ENCODE measurements at places on chromosomes 1 and 21.

- no peak for DNase-seq
These were observed 44.3 kb downstream of the S1PR1 start for GRCh38 chr1:101280942-101281654.

DNA sequence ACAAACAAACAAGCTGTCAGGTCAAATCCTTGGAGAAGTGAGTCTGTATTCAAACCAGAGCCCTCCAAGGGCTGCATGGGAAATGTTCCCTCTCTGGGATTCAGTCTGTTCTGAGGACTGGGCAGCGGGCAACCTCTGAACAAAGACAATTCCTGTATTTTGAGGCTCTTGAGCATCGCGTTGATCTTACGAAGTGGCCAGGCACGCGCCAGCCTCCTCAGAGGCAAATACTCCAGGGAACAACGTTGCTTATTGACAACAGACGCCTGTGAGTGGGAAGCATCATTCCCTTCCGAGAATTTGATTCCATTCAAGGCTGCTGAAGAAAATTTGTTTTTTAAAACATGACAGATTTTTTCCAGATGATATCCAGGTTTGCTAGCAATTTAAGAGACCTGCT lies 20.0 kb upstream of the TACSTD2 start:
- DNase-seq, result no peak

DNA sequence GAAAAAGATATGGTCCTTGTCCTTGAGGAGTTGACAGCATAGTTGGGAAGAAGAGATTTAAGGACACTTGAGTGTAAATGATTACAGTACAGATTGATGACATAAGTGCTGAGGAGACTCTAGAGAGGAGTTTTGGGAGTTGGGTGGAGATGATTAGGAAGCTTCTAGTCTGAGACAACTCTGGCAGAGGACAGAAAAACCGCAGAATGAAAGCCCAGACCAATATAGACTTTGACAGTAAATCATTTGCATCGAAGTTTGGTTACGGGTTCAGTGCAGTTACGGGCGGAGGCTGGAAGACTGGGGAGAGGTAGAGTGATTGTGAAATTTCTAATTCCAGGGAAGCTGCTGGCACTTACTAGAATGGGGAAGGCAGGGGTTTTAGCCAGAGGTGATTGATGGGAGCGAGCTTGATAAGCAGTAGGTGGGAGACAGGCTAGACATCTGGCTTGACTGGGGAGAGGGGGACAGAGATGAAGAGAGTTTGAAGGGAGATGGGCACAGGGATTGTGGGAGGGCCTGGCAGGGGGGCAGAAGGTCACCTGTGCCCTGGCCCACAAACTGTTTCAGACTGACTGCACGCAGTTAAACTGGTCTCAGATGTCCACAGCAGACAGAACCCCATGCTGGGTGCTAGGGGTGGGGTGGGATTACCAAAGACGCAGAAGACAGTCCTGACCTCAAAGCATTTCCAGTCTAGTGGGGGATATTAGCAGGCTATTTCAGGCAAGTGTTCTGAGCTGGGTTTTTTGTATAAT lies 20.1 kb downstream of the SH2D2A start:
- no peak for DNase-seq

GRCh38 chr21:42160765-42161164 lies 58.2 kb upstream of the ABCG1 start:
- no peak for DNase-seq

- DNase-seq, result no peak
These were observed 127.9 kb downstream of the TIAM1 start for GRCh38 chr21:31216206-31216605.

- DNase-seq, result peak; percentile 63
These were observed 106.5 kb upstream of the SLC44A3 start for GRCh38 chr1:94713472-94714141.

DNA sequence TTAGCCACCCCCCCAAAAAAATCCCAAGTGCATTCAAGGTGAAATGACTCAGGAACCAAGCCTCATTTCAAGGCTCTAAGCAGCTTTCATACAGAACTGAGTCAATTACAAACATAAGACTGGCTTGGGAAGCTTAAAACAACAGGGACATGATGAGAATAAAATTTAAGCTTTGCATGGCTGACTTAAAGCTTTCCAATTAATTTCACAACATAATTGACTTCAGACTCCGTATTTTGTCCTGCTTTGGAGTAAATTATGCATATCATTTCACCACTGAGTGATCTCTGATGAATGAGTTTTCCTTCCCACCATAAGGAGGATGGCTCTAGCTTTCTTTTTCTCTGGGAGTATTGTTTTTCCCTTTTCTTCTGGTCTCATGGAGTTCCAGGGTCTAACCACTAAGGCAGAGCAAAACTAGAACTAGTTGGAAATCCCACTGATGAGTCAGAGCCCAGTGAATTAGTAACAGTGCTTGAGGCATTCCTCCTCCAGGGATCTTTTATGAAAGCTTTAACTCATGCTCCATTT lies 72.8 kb downstream of the XCL2 start:
- DNase-seq, result peak; percentile 45

- no peak for DNase-seq
These were observed 21.3 kb downstream of the DUSP10 start for GRCh38 chr1:221720545-221720944.

DNA sequence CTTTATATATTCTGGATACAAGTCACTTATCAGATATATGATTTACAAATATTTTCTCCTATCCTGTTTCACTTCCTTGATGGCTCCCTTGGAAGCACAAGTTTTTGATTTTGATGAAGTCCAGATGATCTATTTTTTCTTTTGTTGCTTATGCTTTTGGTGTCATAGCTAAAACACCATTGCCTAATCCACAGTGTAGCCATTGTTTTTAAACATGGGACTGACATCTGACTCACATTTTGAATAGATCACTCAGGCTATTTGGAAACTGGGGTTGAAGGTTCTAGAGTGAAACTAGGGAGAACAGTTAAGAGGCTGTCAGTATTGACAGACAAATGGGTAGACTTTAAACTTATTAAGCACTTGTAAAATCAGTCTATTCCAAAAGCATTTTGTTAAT lies 16.6 kb downstream of the AK4 start:
- no peak for DNase-seq

DNA sequence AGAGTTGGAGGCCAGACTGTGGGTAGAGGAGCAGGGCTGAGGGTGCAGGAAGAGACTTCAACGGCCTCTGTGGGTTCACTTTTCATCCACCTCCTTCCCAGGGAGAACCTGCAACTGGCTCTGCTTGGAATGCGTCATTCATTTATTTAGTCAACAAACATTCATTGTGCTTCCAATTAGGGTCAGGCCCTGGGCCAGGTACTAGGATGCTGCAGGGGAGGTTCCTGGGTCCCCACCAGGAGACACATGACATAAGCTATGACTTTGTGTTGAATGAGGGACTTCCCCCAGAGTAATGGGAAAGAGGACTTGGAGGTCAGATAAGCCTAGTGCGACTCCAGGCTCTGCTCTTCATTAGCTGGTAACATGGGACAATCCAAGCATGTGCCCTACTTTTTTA lies 46.3 kb upstream of the RPL11 start:
- DNase-seq, result peak; percentile 67

GRCh38 chr1:9435854-9436640 lies 103.2 kb upstream of the SLC25A33 start:
- no peak for DNase-seq

GRCh38 chr1:23210963-23211362 lies 6.3 kb downstream of the HTR1D start:
- DNase-seq, result no peak

GRCh38 chr1:20432891-20433290 lies 53.1 kb downstream of the CAMK2N1 start:
- DNase-seq, result no peak

DNA sequence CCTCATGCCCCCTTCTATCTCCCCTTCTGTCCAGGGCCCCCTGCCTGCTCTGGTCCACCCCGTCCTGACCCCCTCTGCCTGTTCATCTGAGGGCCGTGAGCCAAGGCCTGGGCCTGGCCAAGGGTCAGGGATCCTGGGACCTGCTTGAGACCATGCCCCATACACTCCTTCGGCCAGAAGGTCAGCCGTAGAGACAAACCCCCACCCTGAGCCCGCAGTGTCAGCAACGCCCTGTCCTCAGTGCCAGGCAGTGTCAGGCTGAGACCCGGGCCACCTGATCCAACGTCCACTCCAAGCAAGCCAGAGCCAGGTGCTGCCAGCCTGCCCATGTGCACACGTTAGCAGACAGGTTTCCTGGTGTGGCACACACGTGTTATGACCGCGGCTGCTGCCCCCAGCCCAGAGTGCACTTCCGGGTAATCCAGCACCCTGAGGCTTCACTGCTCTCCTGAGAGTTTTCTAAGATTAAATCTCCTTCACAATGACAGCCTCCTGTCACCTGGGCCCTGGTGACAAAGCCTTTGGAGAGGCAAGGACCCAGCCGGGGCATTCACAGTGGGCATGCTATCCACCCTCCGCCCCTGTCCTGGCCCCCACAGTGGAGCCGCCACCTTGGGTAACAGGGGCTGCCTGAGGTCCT lies 10.1 kb upstream of the SAMD11 start:
- DNase-seq, result no peak

- no peak for DNase-seq
These were observed 73.6 kb downstream of the SLC27A3 start for GRCh38 chr1:153848805-153849204.

- no peak for DNase-seq
These were observed 6.2 kb upstream of the DDR2 start for GRCh38 chr1:162626094-162626493.

- no peak for DNase-seq
These were observed 121.6 kb downstream of the PTBP2 start for GRCh38 chr1:96843196-96843595.

- DNase-seq, result no peak
These were observed 47.2 kb downstream of the TRIT1 start for GRCh38 chr1:39835935-39836594.

GRCh38 chr1:81221564-81221963 lies 579.2 kb upstream of the ADGRL2 start:
- DNase-seq, result no peak

- DNase-seq, result no peak
These were observed 110.8 kb upstream of the KAZN start for GRCh38 chr1:14487671-14488070.

DNA sequence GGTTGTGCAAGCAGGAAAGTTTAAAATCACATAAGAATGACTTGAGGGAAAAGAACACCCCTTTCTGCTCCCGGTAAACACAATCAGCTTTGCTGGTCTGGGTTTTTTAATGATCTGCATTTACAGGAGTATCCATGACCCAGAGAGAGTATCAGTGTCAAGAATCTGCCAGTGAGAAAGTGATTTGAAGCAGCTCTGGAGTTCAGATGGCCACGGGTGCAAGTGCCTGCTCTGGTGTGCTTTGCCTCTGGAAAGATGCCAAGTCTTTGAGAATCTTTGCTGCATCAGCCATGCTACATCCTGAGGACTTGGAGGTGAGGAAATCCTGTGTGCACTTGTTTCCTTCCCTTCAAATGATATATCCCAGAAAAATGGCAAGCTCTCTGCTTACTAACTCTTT lies 18.6 kb upstream of the MYSM1 start:
- no peak for DNase-seq

- DNase-seq, result no peak
These were observed 7.0 kb downstream of the OLFML2B start for GRCh38 chr1:162016631-162017030.

Data from ELF-1 (cell line).